WTC11 (cell line): ENCODE measurements at places on chromosomes 5 and 9.

DNA sequence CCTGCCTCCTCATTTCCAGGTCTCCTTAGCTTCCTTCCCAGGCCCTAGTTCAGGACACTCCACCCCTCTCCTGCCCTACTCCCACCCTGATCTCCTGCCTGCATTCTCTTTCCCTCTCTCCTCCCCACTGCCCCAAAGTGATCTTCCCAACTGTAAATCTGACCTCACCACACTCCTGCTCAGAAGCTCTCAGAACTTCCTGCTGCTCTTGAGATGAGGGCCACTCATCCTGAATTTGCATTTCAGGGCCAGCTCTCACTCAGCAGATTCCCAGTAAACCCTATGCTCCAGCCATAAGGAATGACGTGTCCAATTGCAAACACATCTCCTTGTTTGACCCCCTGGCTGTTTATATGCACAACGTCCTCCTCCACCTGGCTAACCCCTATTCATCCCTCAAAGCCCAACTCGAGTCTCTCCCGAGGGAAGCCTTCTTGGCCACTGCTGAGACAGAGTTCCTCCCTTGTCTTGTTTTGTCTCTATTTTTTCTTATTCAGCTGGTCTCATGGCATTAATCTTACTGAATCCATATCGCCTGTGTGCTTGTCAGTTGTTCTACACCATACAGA, 95.0 kb downstream of the NSG2 start:
- H3K4me1 ChIP-seq, result peaks cover 9% of the 10 kb centered on the region
- H3K4me3 ChIP-seq, result no peak overlapping the region
- H3K36me3 ChIP-seq, result no peaks in the 10 kb centered on the region
- no peak for DNase-seq

- no peak overlapping the region for H3K4me3 ChIP-seq
- H3K4me1 ChIP-seq, result no peaks in the 10 kb centered on the region
- DNase-seq, result no peak
- peaks cover 37% of the 10 kb centered on the region for H3K36me3 ChIP-seq
These were observed 237.5 kb upstream of the ADRA1B start for GRCh38 chr5:159678657-159679392.

GRCh38 chr9:12718482-12719026, 25.4 kb downstream of the TYRP1 start:
- H3K4me1 ChIP-seq, result peaks cover 15% of the 10 kb centered on the region
- H3K27me3 ChIP-seq, result no peaks in the 10 kb centered on the region
- H3K4me3 ChIP-seq, result peak overlapping the region; percentile 52
- DNase-seq, result peak; percentile 51
- peak overlapping the region; percentile 69 for H3K27ac ChIP-seq
- H3K36me3 ChIP-seq, result no peaks in the 10 kb centered on the region

DNA sequence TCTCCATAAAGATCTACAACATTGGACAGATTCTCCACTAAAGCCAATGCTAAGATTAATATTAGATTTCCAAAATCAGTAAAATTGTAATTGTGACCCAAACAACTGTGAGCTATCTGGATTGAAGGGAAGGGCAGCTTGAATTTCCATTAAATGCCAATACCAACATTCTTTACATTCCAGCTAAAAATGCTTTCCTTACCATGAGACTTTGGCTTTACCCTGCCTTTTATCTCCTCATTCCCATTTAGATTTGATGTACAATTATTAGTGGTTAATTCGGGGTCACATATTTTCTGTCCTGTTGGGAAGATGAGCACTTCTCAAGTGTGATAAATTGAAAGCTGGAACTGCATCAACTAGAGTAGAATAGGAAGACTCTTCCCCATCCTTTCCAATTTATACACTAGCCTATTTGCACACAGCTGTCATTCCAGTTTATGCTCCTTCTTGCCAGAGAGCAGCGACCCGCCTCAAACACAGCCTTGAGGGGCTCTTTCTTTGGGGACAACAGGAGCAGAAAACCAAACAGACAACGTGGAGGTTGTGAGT, 33.1 kb upstream of the MYOT start:
- peaks cover 23% of the 10 kb centered on the region for H3K4me1 ChIP-seq
- H3K36me3 ChIP-seq, result no peaks in the 10 kb centered on the region
- no peaks in the 10 kb centered on the region for H3K27me3 ChIP-seq
- no peak overlapping the region for H3K27ac ChIP-seq

DNA sequence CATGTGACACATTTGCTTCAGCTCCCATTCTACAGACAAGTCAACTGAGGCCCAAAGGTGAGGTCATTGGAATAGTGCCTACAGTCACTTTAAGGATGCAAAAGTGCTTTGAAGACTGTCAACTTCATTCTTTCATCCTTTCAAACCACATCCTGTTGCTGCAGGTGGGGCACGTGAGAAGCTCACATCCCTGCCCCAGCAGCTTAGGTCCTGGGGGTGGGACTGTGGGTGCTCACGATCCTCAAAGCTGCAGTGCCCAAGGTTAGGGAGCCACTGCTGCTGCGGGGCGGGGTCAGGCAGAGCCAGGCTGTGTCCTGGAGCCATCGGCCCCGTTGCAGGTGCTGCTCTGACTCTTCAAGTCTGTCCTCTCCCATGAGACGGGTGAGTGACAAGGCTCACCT, 57.9 kb upstream of the IER5L start:
- no peak overlapping the region for H3K27ac ChIP-seq
- H3K36me3 ChIP-seq, result peaks cover 5% of the 10 kb centered on the region
- H3K4me1 ChIP-seq, result peaks cover 20% of the 10 kb centered on the region
- no peaks in the 10 kb centered on the region for H3K27me3 ChIP-seq

GRCh38 chr5:10914741-10915480, 153.9 kb upstream of the DAP start:
- no peaks in the 10 kb centered on the region for H3K36me3 ChIP-seq
- DNase-seq, result no peak
- no peak overlapping the region for H3K4me3 ChIP-seq
- H3K27ac ChIP-seq, result no peak overlapping the region

GRCh38 chr5:67799732-67800234, 415.8 kb upstream of the PIK3R1 start:
- no peak for DNase-seq
- H3K27me3 ChIP-seq, result no peaks in the 10 kb centered on the region; the same call in 1 of the 2 replicates
- peaks cover 57% of the 10 kb centered on the region for H3K36me3 ChIP-seq

DNA sequence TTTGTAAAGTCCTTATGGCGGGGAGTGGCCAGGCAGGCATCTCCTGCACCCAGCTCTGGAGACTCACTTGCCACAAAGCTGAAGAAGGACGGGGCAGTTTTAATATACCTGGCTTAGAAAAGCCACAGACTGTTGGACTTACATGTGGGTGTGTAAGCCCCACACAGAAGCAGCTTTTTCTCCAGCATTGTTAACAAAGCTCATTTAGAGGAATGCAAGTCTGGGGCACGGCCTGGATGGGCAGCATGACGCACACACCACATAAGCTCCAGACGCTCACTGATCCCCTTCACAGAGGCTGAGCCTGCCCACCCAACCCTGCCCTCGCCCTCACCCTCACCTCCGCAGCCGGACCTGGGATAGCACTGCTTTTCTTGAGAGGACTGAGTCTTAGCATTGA, 58.0 kb upstream of the PDE8B start:
- no peaks in the 10 kb centered on the region for H3K27me3 ChIP-seq
- no peaks in the 10 kb centered on the region for H3K36me3 ChIP-seq
- H3K4me3 ChIP-seq, result no peak overlapping the region
- no peak overlapping the region for H3K27ac ChIP-seq
- H3K4me1 ChIP-seq, result peaks cover 8% of the 10 kb centered on the region
- DNase-seq, result no peak

DNA sequence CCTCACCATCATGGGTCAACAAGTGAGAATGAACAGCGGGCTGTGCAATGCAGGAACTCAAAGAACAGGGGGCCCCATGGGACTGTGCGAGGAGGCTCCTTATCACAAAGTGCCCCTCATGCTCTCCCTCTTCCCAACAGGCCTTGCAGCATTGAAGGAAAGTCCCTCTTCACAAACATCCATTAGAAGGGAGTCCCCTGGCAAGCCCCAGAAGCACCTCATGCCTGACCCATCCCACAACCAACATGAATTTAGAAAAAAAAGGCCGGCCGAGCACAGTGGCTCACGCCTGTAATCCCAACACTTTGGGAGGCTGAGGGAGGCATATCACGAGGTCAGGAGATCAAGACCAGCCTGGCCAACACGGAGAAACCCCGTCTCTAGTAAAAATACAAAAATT, 122.6 kb upstream of the FSTL4 start:
- no peaks in the 10 kb centered on the region for H3K4me1 ChIP-seq
- H3K27ac ChIP-seq, result no peak overlapping the region
- no peaks in the 10 kb centered on the region; the same call in 1 of the 2 replicates for H3K27me3 ChIP-seq
- no peaks in the 10 kb centered on the region for H3K36me3 ChIP-seq

- H3K27ac ChIP-seq, result peak overlapping the region; percentile 18; the same call in 1 of the 2 replicates
- H3K36me3 ChIP-seq, result no peaks in the 10 kb centered on the region
- H3K27me3 ChIP-seq, result no peaks in the 10 kb centered on the region; the same call in 1 of the 2 replicates
- DNase-seq, result no peak
These were observed 85.4 kb downstream of the KCNN2 start for GRCh38 chr5:114447084-114447773.

- H3K27ac ChIP-seq, result no peak overlapping the region
- peaks cover 2% of the 10 kb centered on the region for H3K27me3 ChIP-seq
- peaks cover 21% of the 10 kb centered on the region for H3K4me1 ChIP-seq
- H3K4me3 ChIP-seq, result no peak overlapping the region
- no peak for DNase-seq
These were observed 919.0 kb downstream of the TAF11L14 start for GRCh38 chr5:18553269-18553668.

DNA sequence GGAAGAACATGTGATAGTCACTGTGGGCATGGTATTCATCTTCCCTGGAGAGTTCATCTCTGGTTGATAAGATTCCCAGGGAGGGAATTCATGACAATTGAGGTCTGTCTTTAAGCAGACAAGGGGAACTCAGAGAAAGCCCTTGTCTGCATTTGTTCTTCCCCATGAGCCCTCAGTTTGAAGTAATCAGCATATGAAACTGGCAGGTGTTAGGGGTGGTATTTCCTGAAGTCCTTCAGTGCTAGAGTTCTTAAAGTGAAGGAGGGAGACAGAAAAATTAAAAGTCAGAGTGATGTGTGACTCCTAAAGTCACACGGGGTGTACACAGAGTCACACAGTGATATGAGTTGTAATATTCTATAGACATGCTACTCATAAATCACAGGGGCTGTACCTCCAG, 60.6 kb upstream of the SYK start:
- H3K27ac ChIP-seq, result no peak overlapping the region

- peaks cover 18% of the 10 kb centered on the region for H3K36me3 ChIP-seq
- peaks cover 3% of the 10 kb centered on the region; the same call in 1 of the 2 replicates for H3K27me3 ChIP-seq
- no peak overlapping the region for H3K27ac ChIP-seq
- DNase-seq, result peak; percentile 82
These were observed 51.2 kb upstream of the SEMA4D start for GRCh38 chr9:89549031-89549644.

- peak; percentile 6 for DNase-seq
- H3K27ac ChIP-seq, result no peak overlapping the region
- no peaks in the 10 kb centered on the region for H3K4me1 ChIP-seq
- H3K36me3 ChIP-seq, result no peaks in the 10 kb centered on the region
- no peak overlapping the region for H3K4me3 ChIP-seq
These were observed 24.0 kb upstream of the SLC9A3 start for GRCh38 chr5:548256-548655.
